Lower leg skin (tissue), 4 donors: ENCODE measurements at places on chromosomes 1 and 21.

DNA sequence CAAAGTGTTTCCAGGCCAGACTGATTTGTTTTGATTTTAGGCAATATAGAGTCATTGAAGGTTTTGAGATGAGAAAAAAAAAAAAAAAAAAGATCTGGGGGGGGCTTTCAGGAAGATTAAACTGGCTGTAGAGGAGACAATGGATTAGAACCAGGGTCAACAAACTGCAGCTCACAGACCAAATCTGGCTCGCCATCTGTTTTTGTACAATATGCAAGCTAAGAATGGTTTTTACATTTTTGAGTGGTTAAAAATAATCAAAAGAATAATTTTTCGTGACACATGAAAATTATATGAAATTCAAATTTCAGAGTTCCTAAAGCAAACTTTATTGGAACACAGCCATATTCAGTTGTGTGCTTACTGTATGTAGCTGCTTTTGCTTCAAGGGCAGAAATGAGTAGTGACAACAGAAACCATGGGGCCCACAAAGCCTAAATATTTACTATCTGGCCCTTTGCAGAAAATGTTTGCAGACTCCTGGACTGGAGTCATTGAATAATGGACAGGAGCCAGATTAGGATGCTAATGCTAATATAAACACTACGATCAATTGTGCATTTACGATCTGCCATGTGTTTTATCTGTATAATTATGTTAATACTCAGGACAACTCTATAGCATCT is 375.7 kb upstream of the DAB1 start:
- DNase-seq, result no peak

DNA sequence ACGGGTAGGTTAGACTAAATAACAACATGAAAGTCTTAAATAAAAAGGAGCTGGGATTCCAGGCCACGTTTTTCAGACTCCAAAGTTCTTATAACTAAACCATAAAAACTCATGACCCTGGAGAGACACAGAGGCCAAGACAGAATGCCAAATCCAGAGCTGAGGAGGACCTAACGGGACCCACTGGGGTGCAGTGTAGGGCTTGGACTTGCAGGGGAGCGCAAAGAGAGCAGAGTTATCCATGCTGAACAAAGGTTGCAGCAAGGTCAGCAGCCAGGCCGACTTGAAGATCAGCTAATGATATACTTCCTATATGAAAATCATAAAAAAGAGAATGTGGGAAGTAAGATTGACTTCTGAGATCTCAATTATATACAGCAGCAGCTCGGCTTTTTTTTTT is 237.1 kb downstream of the TM2D1 start:
- no peak for DNase-seq

GRCh38 chr21:44630440-44630839 is 3.5 kb downstream of the KRTAP10-9 start:
- no peak for DNase-seq

GRCh38 chr1:70764747-70765146 is 282.9 kb downstream of the PTGER3 start:
- no peak for DNase-seq

GRCh38 chr1:29592731-29593130 is 356.4 kb downstream of the PTPRU start:
- no peak for DNase-seq

GRCh38 chr21:38777015-38777414 is 28.7 kb upstream of the ETS2 start:
- no peak for DNase-seq

DNA sequence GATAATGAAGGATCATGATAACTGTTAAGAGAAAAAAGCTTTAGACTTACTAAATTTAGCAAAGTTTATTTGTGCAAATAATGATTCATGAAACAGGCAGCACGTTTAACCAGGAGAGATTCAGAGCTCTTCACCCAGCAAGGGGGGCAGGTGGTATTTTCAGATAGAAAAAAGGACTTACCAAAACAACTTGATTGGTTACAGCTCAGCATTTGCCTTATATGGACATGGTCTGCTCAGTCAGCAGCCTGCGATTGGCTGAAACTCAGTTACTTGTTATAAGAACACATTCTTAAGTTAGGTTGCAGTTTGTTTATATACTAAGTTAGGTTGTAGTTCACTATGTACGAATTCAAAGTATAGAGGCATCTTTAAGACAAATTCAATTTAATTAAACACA is 165.6 kb downstream of the DUSP10 start:
- DNase-seq, result no peak

GRCh38 chr1:101453844-101454243 is 217.0 kb downstream of the S1PR1 start:
- no peak for DNase-seq

- peak; percentile 83 for DNase-seq
These were observed at the start of gene JAM2 for GRCh38 chr21:25638660-25639550. Gene JAM2 (plus strand): TSS chr21:25639258. CDS start chr21:25639822, 564 bp downstream.

- DNase-seq, result no peak
These were observed 486.9 kb upstream of the USP24 start for GRCh38 chr1:55702064-55702463.

DNA sequence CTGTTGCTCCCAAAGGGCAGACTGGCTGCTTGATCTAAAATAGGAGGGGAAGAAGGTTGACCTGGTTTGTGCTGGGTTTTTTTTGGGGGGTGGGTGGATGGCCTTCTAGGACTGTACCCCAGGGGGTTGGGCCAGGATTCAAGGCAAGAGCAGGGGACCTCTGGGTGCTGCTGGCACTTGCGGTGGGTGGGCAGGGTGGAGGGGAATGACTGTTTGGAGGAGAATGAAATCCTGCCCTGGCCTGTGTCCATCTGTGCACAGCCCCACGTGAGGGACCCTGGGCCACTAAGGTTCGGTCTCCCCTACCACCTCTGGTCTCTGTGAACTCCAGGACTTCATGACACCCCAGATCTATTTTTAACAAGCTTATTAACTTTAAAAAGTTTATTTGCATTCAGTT is 414.2 kb downstream of the PTPRU start:
- no peak for DNase-seq

DNA sequence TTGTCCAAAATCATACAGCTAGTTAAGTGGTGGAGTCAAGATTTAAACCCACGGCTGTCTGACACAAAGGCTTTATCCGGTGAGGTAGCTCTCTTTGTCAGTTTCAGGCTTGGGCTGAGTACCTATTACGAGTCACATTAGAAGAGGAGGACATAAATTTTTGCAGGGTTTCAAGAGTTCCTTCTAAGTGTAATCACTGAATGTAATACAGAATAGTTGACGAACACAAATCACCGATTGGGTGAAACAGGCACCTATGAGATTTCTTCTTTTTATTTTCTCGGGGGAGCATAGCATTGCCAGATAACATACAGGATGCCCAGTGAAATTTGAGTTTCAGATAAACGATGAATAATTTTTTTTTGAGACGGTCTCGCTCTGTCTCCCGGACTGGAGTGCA is 847 bp downstream of the PSMD4 start:
- DNase-seq, result no peak

DNA sequence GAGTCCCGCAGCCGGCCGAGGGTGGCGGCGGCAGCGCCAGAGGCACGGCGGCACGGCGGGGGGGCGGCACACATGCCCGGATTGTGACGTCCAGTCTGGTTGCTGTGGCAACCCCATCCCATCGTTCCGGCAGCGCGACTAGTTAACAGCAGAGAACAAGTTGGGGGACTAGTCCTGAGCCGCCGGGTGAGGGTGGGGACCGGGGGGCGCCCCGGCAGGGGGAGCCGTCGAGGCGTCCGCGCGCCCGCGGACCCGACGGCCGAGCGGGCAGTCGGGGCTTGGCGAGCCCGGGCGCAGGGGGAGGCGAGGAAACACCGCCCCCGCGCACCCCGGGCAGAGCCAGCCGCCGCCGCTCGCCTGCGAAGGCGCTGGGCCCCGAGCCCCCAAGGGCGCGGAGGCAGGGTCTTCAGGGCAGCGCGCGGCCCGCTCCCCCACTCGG is at the start of gene CHD5:
TSS of gene CHD5 (minus strand) at position 54 of the 439 bp plus-strand sequence. CDS start 298 bp downstream, outside the sequence.
- no peak for DNase-seq

- no peak for DNase-seq
These were observed 48.3 kb upstream of the ARTN start for GRCh38 chr1:43885279-43885801.

DNA sequence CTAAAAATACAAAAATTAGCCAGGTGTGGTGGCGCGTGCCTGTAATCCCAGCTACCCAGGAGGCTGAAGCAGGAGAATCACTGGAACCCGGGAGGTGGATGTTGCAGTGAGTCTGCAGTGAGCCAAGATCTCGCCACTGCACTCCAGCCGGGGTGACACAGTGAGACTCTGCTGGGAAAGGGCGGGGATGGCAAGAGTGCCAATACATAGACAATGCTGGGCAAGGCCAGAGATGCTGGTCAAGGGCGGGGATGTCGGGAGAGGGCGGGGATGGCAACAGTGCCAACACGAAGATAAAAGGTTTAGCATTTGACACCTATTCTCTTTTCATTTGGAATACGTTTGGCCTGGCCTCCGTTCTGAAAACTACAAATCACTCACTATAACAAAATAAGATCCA is 11.0 kb downstream of the SSU72 start:
- DNase-seq, result no peak

DNA sequence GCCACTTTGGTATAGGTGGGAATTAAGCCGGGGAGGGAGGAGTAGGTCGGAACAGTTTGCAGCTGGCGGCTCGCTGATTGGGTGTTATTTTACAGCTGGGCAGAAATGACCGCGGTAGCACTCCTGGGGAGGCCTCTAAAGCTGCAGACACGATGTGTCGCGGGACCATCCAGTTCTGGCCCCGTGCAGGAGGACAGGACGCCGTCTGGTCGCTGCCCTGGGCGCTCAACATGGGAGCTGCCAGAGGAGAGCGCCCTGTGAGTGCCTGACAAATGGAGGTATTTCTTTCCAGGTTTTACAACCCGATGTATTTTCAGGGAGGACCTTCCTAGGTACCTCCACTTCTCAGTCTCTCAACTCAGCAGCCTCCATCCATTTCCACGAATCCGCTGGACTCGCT is 46.2 kb downstream of the CDC7 start:
- peak; percentile 80 for DNase-seq

DNA sequence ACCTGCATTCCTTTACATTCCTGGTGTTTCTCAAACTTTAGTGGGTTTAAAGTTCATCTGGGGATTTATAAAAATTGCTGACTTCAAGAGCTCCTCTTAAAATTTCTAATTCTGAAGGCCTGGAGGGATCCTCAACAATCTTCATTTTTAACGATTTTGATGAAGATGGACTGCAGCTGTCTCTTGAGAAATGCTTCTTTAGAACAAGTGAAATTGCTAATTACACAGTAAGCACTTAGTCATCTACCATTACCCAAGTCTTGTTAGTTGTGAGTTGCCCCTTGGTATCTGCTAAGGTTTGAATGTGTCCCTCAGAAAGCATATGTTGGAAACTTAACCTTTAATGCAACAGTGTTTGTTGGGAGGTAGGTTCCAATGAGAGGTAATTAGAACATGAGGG is 163.7 kb downstream of the LTN1 start:
- DNase-seq, result no peak

DNA sequence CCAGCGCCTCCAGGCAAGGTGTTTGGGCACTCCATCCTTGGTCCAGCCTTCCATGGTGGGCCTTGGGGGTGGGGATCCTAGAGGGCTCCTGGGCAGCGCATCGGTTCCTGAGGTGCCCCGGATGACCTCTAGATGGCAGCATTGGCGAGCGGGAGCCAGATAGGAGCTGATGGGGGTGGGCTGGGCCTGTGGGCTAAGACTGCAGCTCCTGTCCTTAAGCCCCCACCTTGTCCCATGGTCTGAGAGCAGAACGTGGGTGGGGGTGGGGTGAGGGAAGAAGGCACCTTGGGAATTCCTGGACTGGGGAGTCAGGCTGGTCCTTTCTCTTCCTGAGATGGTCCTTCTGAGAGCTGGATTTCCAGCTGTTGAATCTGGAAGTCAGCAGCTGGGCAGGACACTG is 93.4 kb upstream of the CSF3R start:
- no peak for DNase-seq

- no peak for DNase-seq
These were observed 198.2 kb downstream of the ZNF326 start for GRCh38 chr1:90193116-90193515.

DNA sequence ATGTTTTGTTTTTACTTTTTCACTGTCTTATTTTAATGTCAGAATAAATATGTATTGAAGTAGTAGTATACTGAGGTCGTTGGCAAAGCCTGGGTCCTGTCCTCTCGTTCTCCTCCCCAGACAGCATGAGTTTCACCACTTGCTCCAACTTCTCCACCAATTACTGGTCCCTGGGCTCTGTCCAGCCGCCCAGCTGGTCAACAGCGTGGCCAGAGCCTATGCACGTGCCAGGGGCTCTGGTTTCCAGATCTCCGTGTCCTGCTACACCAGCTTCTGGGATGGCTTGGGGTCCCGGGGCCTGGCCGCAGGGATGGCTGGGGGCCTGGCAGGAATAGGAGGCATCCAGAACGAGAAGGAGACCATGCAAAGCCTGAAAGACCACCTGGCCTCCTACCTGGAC is 19.3 kb downstream of the PTPN14 start:
- no peak for DNase-seq

DNA sequence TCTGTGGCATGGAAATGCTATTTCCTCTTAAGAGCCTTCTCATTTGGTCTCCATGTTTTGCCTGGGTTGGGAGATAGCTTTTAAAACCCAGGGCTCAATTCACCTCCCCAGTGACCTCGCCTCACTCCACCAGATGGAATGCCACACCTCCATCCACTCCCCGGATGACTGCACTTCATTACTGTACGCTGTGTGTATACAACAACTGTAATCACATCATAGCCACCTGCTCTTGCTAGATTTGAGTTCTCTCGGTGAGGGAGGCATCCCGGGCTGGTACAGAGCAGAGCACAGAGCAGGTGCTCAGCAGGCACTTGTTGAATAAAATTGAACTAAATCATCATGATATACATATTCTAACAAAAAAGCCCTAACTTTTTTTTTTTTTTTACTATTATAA is 26.0 kb downstream of the SDE2 start:
- no peak for DNase-seq

DNA sequence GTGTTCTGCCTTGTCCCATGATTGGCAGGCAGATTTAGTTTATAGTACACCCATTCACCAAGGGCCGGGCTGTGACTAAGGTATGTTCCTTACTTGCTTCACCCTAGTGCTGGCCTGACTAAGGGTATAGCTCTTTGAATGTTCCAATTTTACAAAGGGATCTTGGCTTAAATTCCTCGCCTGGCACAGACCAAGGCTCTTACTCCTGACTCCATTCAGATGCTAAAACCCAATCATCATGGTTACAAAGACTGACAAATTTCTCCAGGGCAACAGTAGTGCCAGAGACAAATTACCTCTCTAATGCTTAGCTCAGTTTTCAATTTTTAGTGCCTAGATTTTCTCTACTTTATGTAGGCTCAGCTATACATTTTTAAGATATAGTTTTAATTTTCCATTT is 11.5 kb upstream of the C1orf53 start:
- no peak for DNase-seq

- no peak for DNase-seq
These were observed 28.6 kb upstream of the OPRD1 start for GRCh38 chr1:28783363-28783762.

DNA sequence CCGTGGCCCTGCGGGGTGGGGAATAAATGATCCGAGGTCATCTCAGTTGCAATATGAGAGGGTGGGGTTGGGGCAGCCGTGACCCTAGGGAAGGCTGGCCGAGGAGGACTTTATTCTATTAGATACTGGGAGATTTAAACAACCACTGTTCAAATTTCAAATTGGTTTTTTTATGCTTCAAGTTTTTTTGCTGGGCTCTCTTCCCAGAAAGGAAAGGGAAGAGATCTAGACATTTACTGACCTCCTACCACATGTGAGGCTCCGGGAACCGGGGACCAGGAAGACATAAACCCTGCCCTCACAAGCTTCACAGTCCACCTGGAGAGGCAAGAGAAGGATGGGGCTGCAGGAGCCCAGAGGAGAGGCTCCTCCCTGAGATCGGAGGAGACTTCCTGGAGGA is 207.3 kb downstream of the FOXD2 start:
- DNase-seq, result no peak
